ENCODE measurements at places on chromosomes 13 and 19. TPM values are rescaled to one million over a fixed set of nuclear protein-coding genes. Genes with fewer than 3 reads are reported as not detected.

- DNase-seq, result no peak
Measured at GRCh38 chr13:34757441-34757840, 184.6 kb upstream of the NBEA start.

DNA sequence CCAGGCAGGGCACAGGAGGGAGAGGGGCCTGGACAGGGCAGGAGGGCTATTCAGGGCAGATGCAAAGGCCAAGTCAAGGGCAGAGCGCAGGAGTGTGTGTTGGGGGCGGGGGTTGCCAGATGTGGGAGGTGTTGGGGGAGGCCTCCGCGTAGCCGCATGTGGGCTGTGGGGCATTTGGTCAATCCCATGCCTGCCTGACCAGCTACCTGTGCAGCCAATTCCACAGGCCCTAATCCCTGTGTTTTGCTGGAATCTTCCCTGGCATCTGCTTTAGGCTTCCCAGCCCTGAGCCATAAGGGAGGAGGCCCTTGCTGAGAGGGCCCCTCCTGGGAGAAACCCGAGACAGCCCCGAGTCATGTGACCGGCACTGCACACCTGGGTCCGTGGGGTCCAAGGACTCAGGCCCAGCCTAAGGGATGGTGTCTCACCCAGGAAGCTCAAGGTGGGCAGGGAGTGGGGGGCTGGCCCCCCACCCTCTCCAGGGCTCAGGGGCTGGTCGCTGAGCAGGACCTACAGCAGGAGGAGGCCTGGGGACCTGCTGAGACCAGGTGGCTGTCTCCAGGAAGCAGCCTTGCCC is 20.3 kb downstream of the RFX1 start:
- no peak for DNase-seq

DNA sequence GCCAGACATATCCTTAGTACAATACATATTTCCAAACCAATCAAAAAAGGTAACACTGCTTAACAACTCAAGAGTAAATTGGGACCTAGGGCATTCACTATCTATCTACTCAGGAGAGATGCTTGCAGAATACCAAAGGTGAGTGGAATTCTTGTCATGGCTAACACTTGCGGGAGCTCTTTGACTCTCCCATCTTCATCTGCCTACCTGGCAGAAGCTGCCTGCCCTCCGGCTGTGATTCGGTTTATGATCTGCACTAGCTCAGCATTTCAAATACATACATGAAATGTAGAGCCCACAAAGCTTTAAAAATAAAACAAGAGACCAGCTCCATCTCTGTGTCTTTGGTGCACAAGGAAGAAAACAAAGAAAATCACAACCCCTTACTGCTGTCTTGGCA is 127.3 kb downstream of the STARD13 start:
- DNase-seq, result no peak

DNA sequence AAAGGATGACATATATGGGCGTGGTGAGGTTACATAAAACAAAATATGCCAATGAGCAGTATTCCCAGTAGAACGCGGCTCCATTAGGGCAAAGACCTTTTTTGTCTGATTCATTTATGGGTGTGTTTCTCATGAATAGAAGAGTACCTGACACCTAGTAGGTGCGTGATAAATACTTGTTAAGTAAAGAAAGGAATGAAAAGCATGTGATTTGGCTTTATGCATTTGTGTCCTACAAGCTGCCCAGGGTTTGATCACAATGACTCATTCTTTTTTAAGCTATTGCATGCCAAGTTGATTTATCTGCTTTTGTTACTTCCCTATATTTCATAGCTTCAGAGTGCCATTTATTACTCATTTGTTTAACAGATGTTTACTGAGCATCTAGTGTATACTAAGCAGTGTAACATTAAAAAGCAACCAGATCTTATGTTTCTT is 19.1 kb upstream of the KCTD4 start:
- no peak for DNase-seq

DNA sequence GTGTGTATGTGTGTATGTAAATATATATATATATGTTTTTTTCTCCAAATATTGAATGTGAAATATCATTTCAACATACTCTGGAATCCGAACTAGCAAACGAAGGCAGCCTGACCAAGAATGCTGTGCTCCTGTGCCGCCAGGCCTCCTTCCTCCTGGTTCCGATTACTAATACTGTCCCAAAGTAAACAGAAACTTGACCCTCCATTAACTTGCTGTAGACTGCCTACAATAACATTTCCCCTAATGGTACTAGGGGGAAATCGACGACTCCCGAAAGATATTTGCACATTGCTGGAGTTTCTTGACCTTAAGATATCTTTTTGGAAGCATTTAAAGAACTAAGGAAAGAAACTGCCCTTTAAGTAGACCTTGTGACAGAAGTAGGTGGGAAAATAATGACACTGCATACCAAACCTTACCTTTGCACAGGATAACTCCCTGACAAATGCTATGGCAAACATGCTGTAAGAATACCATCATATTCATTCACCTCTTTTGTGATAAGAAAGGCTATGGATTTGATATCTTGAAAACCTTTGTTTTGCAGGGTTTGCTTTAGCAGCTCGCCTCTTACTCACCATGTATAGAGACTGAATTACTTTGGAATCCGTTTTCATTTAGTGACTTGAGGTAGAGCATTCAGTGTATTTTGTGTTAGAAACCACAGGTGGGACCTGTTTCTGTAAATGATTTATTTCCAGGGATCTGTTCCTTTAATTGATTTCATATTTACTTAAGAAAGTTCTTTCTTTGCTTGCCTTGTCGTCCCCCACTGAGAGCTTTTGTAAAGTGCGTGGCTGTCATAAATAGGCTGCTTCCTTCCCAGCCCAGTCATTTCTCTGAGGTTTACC is 80.1 kb downstream of the KLF5 start:
- DNase-seq, result no peak

DNA sequence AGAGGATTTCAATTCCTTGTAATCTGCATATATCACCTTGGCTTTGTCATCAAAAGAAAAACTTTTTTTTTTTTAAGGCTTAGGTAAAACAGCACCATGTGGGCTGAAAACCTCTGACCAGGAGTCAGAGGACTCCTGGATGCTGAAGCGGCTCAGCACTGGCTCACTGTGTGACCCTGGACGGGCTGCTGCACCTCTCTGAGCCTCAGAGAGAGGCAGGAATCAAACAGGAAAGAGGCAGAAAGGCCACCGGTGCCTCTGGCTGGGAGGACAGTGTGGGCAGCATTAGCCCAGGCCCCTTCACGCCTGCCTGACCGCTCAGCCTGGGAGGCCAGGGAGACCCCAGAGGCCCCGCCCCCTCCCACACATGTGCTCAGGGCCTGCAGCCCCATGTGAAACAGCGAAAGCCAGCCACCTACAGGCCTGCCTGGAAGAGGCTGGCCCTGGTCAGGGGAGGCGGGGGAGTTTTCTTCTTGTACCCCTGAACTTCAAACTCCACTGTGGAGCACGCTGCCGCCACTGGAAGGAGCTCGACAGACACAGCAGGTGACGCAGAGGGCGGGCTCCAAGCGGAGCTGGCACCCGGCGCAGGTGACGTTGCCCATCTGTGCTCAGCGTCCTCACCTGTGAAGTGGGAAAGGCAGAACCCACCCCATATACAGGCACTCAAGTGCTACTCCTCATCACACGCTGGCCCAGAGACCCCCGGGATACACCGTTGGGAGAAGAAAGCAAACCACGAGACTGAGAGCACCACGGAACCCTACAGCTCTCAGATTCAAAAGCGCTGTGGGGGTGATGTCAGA is 39.7 kb downstream of the MLLT1 start:
- no peak for DNase-seq

- no peak for DNase-seq
Measured at GRCh38 chr13:28659621-28659970, 666 bp downstream of the POMP start.

Gene ADGRE3
- polyA plus RNA-seq, result not detected

Gene SELENOV
- 8.3 TPM for polyA plus RNA-seq

Measured in left renal cortex interstitium (tissue), 4 donors.